Stimulated activated CD8-positive, alpha-beta memory T cell treated with anti-CD3 and anti-CD28 coated beads, Interleukin-7, amount 100 ng/mL, for 4 hours (primary cell): ENCODE measurements at places on chromosomes 11 and 22.

DNA sequence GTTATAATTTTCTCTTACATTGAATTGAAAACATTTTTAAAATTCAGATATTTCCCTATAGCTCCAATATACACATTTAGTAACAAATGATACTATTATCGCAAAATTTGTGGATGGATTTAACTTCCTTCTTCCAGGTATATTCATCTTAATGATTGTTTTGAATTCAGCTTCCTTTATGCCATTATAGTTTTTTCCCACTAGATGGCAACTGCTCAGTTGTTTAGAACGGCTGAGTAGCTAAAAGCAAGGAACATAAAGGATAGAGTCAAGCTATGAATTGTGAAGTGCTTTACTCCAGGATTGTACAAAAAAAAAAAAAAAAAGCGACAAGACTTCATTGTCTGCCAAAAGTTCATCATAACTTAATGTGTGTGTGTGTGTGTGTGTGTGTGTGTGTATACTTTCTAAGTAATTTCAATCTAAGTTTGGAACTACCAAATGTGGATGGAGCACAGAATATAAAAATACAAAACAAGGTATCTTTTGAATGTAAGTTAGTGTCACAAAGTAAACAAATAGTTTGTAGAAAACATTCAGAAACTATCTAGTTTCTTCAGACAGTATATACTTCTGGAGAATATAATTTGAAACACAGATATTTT is 846.4 kb downstream of the DLG2 start:
- no peak for DNase-seq

- DNase-seq: no peak
These were observed 1.5 kb upstream of the SLC7A4 start for GRCh38 chr22:21033895-21034294.

DNA sequence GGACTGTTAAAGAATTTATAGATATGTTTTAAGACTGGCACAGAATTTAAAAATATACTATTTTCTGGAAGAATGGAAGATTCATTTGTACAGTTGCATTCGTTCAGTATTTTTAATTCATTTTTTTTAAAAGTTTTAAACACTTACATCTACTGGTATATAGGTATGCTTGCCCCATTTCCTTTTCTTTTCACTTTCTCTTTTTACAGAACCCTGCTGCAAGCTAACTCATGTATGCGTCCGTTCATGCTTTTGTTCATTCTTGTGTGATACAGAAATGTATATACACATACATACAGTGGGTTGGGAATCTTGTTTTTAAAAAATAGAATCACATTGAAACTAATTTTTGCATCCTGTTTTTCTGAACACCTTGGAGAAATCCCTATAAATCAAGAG is 31.0 kb downstream of the PACS1 start:
- DNase-seq: no peak

- DNase-seq: no peak
These were observed 21.6 kb downstream of the RTN4R start for GRCh38 chr22:20246368-20247009.

- no peak for DNase-seq
These were observed 35.5 kb upstream of the GAB4 start for GRCh38 chr22:17043521-17043920.
